ENCODE measurements at places on chromosomes 12 and 14. TPM values are rescaled to one million over a fixed set of nuclear protein-coding genes. Genes with fewer than 3 reads are reported as not detected.
A peak's percentile ranks its signal among the peaks of the same experiment; 100 is the strongest.

The SFSWAP gene
- 24.9 TPM for polyA plus RNA-seq

The ESPL1 gene
- polyA plus RNA-seq = 11.8 TPM

The SLC6A15 gene
- 2.5 TPM for polyA plus RNA-seq

The KRT78 gene
- not detected for polyA plus RNA-seq

The MDM1 gene
- polyA plus RNA-seq = 19.3 TPM

The SLC8A3 gene
- polyA plus RNA-seq = 2.3 TPM

The FNTB gene
- 34.5 TPM for polyA plus RNA-seq

The PLEKHG7 gene
- polyA plus RNA-seq = not detected

The RIMBP2 gene
- polyA plus RNA-seq = 15.0 TPM

The MPHOSPH9 gene
- 3.7 TPM for polyA plus RNA-seq

The RTL1 gene
- 0.15 TPM for polyA plus RNA-seq

- no peak for DNase-seq
These were observed 361.4 kb downstream of the CACNA1C start for GRCh38 chr12:2413999-2414792.

- no peak for DNase-seq
These were observed 207.9 kb downstream of the TTC7B start for GRCh38 chr14:90608281-90608680.

DNA sequence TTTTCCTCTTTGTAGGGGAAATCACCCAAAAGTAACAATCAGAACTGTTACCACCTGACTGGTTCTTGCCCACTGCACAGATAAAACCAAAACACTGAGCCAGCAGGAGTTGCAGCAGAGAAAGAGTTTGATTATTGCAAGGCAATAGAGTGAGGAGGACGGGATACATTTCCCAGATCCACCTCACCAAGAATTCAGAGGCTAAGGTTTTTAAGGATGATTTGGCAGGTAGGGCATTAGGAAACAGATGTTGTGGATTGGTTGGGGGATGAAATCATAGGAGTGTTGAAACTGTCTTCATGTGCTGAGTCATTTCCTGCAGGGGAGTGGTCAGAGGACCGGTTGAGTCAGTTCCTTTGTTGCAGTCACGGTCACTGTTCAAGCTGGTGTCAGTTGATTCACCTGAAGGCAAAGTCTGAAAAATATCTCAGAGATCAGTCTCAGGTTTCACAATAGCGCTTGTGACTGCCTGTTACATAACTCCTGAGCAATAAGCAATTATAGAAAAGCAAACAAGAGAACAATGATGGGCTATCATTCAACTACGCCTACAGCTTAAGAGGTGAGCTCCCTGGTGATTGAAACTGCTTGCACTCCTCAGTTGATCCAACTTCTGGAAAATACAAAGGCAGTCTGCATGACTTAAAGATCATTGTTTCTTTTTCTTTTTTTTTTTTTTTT is 20.3 kb upstream of the AMN1 start:
- no peak for DNase-seq

DNA sequence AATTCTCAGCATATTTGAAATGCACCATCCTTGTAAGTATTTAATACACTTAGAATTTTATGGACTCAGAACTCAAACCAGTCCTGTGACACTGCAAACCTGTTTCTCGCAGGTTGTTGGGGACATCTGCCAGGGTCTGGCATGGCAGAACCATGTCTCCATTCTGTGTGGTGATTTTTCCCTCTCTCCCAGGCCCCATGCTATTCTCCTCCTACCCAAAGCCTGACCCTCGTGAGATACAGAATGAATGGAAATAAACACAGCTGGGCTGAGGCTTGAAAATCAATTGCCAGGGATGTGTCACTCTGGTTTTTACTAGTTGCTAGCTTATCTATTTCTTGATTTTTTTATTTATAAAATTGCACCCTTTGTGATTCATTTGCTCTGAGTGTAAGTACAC is 19.8 kb downstream of the TPH2 start:
- DNase-seq = no peak

DNA sequence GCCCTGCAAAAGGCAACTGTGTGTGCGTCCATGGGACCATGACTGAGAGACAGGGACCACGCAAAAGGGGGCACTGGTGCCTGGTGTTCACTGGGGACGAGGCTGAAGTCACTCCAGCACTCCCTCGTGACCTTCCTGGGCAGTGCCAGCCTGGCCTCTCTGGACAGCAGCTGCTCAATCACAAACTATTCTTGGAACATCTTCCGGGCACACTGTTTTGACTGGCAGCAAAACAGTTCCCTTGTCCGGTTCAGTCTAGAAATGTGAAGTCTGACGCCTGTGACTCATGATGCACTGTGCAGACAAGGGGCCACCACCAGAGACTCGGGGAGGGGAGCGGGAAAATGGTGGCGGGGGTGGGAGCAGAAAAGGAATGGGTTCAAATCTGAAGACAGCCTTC is 20.8 kb downstream of the SNRNP35 start:
- no peak for DNase-seq

- no peak for DNase-seq
These were observed 73.3 kb upstream of the USP44 start for GRCh38 chr12:95624589-95624988.

GRCh38 chr14:50070230-50070629 is 46.1 kb downstream of the VCPKMT start:
- DNase-seq = no peak

GRCh38 chr12:72502546-72502945 is 230.4 kb downstream of the TRHDE start:
- no peak for DNase-seq

DNA sequence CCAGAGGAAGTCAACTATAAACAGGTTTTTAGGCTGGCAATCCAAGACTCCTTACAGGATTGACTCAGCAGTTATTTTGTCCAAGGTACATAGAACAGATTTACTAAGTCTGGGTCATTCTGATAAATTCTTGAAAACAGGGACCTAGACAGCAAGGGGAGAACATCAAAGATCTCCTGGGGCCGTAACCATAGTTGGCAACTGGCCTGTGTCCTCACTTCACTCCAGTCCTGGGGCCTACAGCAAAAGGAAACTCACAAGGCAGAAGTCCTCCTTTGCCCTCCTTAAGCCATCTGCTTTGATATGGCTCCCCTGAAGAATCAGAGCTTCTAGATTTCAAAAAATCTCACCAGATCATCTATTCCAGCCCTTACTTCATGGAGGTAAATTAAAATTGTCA is 207.2 kb upstream of the IGF1 start:
- DNase-seq = no peak

DNA sequence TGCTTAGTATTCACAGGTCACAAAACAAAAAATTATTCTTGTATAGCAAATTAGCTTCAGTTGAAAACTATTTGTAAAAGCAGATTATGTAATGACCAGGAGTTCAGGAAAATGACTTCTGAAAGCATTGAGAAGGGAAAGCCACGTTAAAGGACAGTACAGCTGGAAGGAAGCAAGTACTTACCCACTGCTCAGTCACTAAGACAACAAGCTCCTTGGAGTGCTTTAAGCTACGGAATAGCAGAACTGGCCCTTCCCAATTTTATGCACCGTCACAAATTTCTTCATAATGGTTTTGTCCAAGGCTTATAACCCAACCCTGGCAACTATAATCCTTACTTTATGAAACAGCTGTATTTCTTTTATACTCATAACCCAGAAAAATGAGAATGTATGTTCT is 13.0 kb upstream of the SNAPC1 start:
- no peak for DNase-seq

DNA sequence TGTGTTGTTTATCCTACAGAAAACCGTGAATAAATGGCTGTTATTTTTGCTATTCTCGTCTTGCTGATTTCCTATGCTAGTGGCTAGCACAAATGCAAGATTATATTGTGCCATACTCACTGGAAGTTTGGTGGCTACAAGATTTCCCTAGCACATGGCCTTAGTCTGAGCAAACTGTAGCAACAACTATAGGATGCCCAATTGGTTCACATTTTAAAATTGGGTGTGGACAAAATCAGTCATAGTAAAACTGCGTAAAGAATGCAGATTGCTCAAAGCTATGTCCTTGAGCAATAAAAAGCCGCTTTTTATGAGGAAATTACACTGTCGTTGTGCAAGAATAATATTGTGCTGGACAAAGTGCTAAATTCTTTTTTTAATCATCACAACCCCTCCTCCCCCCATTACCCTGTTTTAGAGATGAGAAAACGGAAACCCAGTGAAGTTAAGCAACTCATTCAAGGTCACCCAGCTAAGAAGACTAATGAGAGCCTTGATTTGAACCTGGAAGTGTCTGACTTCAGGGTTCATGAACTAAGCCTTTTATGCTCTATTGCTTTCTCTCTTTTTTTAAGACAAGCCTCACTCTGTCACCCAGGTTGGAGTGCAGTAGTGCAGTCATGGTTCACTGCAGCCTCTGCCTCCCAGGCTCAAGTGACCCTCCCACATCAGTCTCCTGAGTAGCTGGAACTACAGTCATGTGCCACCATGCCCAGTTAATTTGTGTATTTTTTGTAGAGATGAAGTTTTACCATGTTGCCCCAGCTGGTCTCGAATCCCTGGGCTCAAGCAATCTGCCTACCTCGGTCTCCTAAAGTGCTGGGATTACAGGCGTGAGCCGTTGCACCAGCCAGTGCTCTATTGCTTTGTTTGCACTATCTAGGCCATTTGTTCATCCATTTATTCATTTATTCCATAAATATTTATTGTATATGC is 73.6 kb downstream of the SRGAP1 start:
- peak; percentile 83 for DNase-seq

GRCh38 chr14:53948205-53948884 is 8.3 kb downstream of the BMP4 start:
- DNase-seq = peak; percentile 63

GRCh38 chr12:116194935-116195431 is 82.5 kb downstream of the MED13L start:
- no peak for DNase-seq

- no peak for DNase-seq
These were observed 424 bp downstream of the BBOF1 start for GRCh38 chr14:74019408-74020137.

DNA sequence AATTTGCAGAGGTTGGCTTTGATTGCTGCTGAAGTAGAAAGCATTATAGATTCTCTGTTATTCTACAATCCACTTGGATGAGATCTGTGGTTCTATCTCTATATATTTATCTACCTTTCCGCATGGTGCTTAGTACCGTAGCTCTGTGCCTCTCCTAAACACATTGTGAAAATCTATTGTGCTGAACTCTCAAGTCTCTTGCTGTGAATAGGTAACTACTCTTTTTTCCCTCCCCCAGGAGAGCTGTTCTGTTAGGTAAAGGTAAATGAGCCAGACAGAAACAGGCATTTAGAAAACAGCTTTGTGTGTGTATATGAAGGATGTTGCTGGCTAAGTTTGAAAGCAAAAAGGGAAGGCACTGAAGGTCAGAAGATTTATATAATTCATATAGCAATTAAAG is 112.6 kb downstream of the BRMS1L start:
- no peak for DNase-seq

DNA sequence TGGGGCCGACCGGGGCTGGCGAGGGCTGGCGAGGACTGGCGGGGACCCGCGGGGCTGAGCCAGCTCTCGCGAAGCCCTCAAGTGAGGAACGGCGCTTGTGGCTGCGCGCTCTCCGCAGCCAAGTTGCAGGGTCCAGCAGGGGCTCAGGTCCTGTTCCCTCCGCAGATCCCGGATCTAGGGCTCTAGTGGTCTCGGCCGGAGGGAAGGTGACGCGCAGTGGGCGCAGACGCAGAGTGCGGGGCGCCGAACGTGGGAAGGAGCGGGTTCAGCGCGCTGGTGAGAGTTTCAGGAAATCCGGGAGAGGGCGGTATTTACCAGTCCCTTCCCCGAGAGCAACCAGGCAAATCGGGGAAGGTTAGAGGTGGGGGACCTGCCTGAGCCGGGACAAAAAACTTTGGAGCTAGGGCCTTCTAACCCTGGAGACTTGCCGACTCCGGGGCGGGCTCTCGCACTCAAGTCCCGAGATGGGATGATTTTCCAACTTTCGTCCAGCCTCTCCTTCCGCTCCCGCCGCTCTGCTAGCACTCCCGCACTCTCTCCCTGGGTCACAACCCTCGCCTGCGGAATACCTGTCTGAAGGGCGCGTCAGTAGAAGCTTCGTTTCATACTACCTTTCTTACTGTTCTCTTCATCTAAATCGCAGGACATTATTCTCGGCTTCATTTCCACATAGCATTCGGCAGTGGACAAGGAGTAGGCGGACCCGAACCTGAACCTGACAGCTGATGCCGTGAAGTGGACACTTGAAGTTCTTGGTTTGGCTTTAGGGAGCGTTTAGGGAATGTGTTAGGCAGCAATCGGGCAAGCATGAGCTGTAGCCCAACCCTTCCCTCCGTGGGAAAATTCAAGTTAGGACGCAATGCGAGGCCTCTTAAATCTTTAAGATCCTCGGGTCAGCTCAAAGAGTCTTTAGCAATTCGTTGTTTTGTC is 13.6 kb upstream of the PAX9 start:
- DNase-seq = peak; percentile 51

- DNase-seq = no peak
These were observed 272.6 kb downstream of the CCER1 start for GRCh38 chr12:90682398-90682797.

DNA sequence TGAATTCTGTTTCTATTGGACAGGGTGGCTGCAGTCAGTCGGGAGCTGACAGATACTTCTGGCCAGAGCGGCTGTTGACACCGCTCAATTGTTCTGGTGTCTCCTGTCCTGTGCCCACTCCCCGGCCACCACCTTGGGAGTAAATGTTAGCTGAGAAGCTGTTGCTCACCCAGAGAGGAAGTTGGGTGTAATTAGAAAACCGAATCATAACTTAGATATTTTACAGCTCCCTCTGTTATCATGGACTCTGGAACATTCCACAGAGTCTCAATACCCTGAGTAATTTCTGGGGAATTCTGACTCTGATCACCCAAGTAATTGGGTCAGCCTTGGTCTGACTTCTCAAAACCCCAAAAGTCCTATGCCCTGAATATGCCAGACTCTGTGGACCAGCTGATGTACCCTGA is 58.3 kb upstream of the RFLNA start:
- no peak for DNase-seq

DNA sequence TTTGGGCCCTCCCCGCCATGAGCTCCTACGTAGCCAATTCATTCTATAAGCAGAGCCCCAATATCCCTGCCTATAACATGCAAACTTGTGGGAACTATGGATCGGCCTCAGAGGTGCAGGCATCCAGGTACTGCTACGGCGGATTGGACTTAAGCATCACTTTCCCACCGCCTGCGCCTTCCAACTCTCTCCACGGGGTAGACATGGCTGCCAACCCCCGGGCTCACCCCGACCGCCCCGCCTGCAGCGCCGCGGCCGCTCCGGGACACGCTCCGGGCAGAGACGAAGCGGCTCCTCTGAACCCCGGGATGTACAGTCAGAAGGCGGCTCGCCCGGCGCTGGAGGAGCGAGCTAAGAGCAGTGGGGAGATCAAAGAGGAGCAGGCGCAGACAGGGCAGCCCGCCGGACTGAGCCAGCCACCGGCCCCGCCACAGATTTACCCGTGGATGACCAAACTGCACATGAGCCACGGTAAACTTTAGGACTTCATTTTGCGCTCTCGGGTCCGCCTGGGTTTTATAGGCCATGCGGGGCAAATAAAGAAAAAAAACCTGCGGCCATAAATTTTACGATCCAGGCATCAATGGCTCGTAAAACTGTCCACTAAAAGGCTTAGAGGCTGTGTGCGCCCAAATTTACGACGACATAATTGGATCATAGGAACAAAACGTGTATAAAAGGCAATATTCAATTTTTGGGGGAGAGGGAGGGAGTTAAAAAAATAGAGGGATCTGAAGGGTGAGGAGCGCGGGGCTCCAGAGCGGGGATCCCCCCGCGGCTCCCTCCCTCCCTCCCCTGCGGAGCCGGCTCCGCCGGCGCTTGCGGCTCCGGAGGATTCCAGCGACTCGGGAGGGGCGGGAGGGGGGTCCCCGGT is 493 bp downstream of the HOXC5 start:
- no peak for DNase-seq

- DNase-seq = no peak
These were observed 25.6 kb upstream of the UBC start for GRCh38 chr12:124940143-124940392.

GRCh38 chr12:7210642-7211151 is 21.2 kb downstream of the PEX5 start:
- DNase-seq = no peak

GRCh38 chr12:104909761-104910160 is 48.3 kb downstream of the SLC41A2 start:
- no peak for DNase-seq
